ENCODE measurements at places on chromosomes 11 and 22.
A peak's percentile ranks its signal among the peaks of the same experiment; 100 is the strongest.

GRCh38 chr11:8913961-8914660 is 3.1 kb downstream of the AKIP1 start:
- peak; percentile 37 for DNase-seq

DNA sequence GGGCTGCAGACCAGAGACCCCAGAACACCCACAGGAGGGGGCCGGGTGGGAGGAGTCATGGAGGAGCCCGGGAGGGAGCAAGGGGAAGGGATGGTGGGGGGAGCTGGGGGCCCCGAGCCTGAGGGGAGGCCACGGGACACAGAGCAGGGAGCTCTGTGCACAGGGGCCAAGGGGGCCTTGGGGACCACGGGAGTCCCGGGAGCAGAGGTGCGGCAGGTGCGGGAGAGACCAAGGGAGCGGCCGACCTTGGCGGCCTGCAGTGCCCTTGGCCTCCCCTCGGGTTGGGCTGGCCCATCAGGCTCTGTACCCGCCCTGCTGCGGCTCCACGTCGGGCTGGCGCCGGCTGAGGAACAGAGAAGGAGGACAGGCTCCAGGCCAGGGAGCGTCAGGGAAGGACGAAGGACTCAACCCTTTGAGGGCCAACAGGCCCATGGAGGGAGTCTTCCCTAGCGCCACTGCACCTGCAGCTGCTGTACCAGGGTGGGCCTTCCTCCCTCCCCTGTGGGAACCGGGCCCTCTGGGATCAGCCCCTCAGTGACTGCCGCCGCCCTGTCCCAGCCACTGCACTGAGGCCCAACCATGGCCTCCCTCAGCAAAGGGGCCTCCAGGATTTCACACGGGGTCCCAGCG is 17.8 kb upstream of the BRSK2 start:
- no peak for DNase-seq

DNA sequence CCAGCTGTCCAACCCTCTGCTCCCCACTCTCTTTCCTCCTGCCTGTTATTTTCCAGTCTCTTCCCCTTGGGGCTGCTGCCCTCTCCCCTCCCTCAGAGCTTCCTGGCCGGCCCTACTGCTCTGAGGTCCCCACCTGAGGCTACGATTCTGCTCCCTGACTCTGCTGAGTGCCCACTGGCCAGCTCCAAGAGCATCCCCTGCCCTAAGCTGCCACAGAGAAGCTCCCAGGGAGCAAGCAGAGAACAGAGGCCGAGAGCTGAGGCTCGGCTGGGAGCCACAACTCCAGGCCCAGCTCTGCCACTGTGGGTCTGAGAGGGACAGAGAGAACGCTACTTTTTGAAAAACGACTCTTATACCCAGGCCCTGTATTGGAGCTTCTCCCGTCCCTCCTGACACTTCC is 61.1 kb downstream of the CHRDL2 start:
- DNase-seq = no peak

DNA sequence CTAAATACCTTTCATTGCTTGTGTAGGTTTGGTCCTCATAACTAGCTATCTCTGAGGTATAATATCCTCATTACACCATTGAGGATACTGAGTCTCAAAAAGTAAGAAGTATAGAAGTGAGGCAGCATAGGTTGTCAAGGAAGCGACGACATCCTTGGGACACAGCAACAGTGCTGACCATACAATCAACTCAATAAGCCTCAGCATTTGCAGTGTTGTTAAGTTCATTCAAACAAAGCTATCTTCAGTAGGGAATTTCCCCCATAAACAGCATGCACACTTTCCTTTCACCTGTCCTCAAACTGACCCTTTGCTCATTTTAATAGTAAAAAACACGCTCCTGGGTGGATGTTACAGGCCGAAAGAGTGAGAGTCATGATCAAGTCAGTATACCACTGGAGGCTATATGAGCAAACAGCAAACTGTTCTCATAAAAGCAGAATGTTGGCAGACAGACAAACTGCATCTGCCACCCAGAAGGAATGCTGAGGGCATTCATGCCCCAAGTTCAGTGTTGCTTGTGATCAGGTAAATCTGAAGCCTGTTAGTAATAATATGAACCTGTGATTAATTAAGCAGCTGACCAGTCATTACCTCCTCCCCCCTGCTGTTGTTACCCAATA is 756.2 kb upstream of the TENM4 start:
- DNase-seq = no peak

DNA sequence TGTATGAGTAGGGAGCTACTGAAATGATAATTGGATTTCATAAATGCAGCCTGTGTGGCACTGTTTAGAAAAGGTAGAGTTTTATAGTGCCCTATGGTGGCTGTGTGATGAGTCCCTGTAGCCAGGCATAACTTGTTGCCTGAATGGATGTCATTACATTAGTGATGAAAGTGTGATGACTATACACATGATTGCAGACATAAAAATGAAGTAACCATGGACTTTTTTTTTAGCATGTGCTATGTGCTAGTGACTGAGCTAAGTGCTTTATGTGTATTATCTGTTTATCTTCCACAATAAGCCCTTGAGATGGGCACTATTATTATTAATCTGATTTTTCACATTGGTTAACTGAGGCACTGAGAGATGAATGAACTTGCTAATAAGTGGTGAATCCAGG is 13.5 kb upstream of the GRAMD1B start:
- DNase-seq = no peak

All from ACHN (cell line).